Forelimb muscle (tissue), 1 donor: ENCODE measurements at places on chromosomes 2 and 18.

- DNase-seq: no peak
These were observed 68.7 kb downstream of the MYL12B start for GRCh38 chr18:3330622-3331021.

GRCh38 chr2:133526530-133527300 lies 41.5 kb downstream of the NCKAP5 start:
- no peak for DNase-seq

DNA sequence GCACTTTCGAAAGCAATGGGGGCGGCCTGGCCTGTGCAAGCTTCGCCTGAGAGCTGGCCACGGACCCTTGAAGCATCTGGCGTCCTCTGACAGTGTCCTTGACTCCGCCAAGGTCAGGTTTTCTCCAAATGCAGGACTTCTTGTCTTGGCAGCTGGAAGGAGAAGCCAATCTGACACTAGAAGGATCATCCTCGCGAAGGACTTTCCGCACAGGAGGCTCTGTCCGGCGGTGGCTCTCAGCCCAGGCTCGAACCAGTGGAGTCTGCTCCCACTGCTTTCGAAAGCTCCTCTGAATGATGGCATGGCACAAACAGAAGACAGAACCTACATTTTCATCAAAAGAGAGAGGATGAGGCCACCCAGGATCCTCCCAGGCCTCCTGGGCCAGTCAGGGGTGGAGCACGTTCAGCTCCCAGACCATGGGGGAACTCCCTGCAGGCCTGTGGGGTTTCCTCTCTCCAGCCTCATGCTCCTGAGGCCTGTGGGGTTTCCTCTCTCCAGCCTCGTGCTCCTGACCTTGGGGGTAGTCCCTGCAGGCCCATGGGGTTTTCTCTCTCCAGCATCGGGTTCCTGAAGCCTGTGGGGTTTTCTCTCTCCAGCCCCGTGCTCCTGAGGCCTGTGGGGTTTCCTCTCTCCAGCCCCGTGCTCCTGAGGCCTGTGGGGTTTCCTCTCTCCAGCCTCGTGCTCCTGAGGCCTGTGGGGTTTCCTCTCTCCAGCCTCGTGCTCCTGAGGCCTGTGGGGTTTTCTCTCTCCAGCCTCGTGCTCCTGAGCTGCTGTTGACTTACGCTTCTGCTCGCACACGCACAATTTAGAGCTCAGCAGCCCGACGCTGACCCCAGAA lies 396.5 kb upstream of the SALL3 start:
- DNase-seq: no peak

DNA sequence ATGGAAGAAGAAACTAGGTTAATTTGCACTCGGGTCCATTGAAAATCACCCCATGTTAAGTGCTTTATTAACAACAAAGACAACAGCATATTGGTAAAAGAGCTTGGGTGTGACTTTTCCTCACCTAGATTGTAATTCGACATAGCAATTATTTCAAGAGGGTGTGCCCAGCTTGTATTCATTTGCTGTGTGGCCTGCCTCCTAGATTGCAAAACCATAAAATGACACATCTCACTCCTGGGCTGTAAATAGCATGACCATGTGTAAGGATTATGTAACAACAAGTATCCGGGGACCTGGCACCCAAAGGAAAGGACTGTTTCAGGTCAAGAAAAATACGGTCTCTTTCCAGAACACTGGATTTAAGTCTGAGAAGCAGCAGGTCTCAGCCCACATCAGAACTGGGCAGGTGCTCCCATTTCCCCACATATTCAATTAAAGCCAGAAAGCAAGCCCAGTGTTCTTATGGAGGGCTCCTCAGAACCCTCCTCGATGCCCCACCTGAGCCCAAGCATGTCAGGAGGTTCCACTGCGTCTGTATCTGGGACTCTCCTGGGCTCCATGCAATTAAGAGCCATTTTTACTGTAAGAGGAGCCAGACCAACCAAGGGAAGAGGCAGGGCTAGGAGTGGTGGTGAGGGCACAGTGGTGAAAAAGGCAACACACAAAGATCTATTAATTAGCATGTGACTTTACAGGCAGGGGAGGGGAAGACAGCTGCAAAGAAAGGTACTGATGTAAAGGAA lies 39.2 kb downstream of the MREG start:
- no peak for DNase-seq

DNA sequence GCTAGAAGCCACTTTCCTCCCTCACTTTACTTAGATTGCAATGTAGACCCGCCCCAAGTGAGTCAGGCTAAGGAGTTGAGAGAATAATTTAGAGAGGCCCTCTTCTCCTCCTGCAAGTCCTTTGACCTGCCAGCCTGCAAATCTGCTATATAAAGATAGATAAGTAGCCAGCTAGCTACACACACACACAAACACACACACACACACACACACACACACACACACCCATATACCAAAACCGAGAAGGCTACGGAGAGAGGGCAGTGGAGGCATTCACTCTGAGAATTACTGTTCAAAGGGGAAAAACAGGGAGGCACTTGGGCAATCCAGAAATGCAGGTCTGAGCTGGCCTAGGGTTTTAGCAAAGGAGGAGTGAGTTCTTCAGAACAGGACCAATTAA lies 23.0 kb upstream of the SMAD7 start:
- DNase-seq: no peak

DNA sequence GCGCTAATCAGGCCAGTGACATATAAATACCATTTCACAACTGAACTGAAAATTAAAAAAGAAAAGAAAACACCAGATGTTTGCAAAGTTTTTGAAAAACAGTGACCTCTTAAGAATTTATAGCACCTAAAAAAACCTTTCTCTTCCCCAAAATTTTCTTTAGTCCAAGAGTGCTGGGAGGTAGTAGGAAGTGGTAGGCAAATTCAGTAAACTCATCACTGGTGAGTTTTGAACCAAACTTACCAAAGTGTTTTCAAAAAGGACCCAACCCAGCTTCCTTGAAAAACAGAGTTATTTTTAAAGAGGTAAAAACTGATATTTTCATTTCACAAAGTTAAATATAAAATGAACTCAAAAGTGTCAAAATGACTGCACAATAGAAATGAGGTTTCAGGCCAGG lies 90.4 kb downstream of the TMEM247 start:
- DNase-seq: no peak
